CD4-positive, alpha-beta T cell treated with Interleukin-6 at 100 ng/mL for 8 hours (primary cell): ENCODE measurements at places on chromosomes 16 and 17.

DNA sequence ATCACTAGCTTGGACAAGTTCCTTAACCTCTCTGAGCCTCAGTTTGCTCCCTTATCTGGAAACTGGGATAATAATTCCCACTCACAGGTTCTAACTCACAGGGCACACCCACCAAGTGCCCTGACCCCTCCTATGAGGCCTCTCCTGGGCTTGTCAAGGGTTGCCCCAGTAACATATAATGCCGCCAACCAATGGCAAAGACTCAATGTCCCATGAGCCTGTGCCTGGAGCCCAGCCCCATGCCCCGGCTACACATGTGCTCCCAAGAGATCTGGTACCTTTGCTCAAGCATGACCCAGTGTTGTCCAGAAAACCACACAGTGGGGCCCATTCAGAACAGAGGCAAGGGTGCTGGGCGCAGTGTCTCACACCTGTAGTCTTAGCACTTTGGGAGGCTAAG, 8.5 kb upstream of the FBXL19 start:
- no peak for DNase-seq

- DNase-seq: no peak
These were observed 11.2 kb downstream of the FOXF1 start for GRCh38 chr16:86521236-86522197.

DNA sequence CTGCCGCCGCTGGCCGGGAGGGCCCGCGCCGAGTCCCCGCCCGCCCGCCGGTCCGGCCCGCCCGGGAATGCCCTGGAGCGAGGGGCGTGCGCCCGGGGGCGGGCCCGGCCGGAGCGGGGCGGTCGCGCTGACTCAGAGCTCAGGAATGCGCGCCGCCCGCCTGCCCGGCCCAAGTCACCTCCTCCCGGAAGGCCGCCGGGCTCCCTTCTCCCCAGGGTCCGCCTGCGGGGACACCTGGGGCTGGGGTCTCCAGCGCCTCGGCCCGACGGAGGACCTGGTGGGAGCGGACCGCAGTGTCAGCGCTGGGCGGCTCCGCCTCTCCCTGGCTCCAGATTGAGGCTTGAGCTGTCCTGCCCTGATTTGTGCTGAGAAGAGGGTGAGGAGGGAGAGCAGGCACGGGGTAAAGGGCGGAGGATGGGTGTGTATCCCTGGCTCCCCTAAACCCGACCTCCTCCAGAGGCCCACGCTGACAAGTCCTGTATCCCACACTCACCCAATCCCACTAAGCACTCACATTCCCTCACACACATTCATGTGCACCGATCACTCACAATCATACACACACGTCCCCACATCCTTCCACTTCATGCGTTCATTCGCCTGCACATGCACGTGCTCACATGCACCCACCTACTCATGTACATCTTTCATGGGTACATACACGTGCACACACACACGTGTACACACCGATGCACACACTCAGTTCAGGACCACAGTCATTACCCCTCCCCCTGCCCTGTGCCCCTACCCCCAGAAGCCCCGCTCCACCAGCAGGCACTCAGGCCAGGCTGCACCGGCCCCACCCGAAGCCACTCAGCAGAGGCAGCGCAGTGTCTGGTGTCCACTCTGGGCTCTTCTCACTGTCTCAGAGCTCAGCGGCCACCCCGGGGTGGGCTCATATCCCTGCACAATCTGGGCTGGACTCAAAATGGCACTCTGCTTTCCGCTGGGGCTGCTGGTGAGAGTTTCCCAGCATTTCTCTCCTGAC, at the start of gene RHBDF1:
Gene RHBDF1 (minus strand): TSS at position 71 of the 988 bp plus-strand sequence. CDS start 7,616 bp downstream, outside the sequence.
- no peak for DNase-seq

- no peak for DNase-seq
These were observed 5.3 kb upstream of the NEUROD2 start for GRCh38 chr17:39612935-39613464.

DNA sequence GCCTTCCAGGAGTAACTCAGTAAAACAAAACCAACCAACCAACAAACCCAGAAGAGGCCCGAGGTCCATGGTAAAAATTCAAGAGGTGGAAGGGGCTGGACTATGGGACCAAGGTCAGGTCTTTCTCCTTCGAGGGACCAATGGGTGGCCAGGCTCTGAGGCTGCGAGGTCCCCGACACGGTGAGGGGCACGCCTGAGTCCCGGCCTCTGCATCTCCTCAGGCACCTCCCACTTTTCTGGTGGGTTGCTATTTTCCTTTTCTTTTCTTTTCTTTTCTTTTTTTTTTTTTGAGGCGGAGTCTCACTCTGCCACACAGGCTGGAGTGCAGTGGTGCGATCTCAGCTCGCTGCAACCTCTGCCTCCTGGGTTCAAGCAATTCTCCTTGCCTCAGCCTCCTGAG, 18.0 kb downstream of the CD7 start:
- no peak for DNase-seq

DNA sequence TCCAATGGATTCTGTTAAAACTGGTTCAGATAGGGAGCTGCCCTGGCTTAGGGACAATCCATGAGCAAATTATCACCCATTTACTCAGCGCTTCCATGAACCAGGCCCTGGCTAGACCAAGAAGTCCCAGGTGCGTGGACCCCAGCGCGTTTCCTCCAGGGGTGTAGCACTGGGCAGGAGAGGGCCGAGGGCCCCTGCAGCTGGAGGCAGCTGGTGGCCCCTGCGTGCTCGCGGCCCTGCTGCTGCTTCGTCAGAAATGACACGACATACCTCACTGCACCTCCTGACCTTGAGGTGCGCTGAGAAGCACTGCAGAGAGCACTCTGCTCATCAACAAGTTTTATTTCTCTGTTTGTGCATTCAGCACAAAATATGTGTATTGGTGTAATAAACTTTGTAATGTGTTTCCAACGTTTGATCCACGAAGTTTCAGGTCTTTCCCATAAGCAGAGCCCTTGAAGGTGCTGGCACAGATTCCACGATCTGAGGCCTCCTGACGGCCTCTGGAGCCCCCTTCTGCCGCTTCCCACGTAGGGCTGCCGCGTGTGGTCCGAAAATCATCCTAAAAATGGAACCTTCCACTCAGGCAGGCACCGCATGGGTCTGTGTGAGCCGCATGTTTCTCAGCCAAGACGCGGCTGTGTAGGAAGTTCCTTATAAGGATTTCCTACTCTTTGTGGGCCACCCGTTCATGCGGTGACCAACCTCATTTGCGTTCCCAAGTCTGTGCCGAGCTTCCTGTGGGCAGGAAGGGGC, 50.8 kb upstream of the ZCCHC14 start:
- DNase-seq: no peak

- DNase-seq: no peak
These were observed at the start of gene MAPK7 for GRCh38 chr17:19378416-19379360. MAPK7 (plus strand) TSS chr17:19378498; CDS start chr17:19378901, 403 bp downstream.

DNA sequence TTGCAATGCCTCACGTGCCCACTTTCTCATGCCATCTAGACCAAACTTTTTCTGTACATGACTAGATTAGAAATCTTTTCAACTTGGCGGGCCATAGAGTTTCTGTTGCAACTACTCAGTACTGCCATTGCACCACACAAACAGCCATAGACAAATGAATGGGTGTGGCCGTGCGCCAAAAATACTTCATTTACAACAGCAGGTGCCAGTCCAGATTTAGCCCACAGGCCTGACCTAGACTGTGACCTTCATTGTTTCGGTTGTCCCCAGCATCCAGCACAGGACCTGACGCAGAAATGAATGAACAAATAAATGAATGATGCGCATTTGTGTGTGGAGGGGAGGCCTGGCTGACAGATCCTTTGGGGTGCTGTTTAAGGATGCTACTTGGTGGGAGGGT, 14.3 kb upstream of the PDK2 start:
- DNase-seq: no peak
